ENCODE measurements at places on chromosomes 5 and 9.
A peak's percentile ranks its signal among the peaks of the same experiment; 100 is the strongest.

DNA sequence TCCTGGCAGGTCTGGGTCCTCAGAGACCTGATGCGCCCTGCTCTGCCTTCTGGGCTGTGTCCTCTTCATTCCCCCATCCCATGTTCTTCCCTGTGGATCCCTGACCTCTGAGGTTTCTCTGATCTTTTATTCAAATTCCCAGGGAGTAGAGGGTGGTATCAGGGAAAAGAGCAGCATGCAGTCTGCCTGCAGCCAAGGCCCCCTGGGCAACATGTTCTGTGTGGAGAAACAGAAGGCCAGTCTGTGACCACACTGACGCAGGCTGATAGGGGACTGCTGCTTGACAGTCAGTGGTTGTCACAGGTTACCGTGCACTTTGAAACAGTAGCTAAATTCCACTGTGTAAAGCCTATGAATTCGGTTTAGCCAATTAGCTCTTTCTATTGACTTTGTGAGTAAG is 156.6 kb upstream of the IRX2 start:
- DNase-seq = no peak

- DNase-seq = no peak
Measured at GRCh38 chr5:80437326-80437725, 29.5 kb downstream of the ZFYVE16 start.

- DNase-seq = no peak
Measured at GRCh38 chr9:125908136-125908535, 161.0 kb downstream of the PBX3 start.

- peak; percentile 88 for DNase-seq
Measured at GRCh38 chr9:136328622-136329041, 1.3 kb downstream of the GPSM1 start.

DNA sequence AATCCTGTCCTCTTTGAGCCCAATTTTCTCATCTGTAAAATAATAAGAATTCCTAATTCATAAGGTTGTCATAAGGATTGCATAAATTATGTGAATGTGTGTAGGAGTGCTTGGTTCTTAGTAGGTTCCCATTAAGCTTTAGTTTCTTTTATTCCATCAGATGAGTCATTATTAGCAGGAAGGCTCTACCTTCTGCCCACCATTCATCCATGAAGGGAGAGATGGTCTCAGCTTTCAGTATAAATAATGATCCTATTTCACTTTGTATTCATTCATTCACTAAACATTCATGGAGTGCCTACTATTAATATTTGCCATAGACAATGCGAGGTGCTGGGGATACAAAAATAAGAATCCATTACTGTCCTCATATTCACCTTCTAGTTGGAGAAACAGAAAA is 3.0 kb downstream of the CMYA5 start:
- DNase-seq = no peak

- no peak for DNase-seq
Measured at GRCh38 chr9:120893611-120894307, 16.8 kb upstream of the PHF19 start.

- no peak for DNase-seq
Measured at GRCh38 chr5:124355928-124356327, 390.5 kb downstream of the ZNF608 start.

GRCh38 chr9:77975806-77976205 is 55.8 kb downstream of the GNAQ start:
- no peak for DNase-seq

- DNase-seq = no peak
Measured at GRCh38 chr5:175692235-175692995, 34.5 kb downstream of the HRH2 start.

GRCh38 chr5:150660108-150660831 is 781 bp upstream of the MYOZ3 start:
- peak; percentile 59 for DNase-seq

- no peak for DNase-seq
Measured at GRCh38 chr9:88721025-88721424, 186.0 kb downstream of the NXNL2 start.

DNA sequence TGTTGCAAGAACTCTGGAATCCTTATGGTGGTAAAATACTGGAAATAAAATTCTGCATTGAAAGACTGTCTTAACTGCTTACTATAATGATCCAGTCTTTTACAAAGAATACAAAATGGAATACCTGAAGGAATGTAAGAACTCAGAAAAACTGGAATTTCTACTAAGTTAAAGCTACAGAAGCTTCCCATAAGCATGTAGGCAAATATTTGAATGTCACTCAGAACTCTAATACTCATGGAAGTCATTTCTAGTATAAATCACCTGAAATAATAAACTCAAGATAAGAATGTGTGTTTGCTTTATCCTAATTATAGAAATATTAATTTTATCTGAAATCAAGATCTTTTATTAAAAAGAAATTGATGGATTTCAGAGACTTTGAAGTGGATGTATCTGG is 54.8 kb downstream of the FEM1C start:
- no peak for DNase-seq

DNA sequence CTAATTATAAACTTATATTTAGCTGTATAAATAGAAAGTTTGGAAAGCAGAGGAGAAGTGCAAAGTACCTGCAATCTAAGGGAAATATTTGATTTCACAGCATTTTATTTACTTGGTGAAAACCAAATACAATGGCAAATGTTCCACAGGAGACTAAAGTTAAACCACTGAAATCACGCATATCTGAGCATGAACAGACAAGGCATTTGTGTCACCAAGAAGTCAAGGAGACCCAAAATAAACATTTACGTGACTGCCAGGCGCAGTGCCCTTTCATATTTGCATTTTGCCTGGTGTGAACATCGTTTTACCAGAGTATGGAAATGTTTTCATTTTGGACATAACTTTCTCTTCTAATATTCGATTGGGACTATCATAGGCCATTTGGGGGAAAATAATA is 20.6 kb downstream of the UGCG start:
- DNase-seq = no peak

GRCh38 chr5:78731884-78732283 is 83.3 kb upstream of the LHFPL2 start:
- DNase-seq = no peak

DNA sequence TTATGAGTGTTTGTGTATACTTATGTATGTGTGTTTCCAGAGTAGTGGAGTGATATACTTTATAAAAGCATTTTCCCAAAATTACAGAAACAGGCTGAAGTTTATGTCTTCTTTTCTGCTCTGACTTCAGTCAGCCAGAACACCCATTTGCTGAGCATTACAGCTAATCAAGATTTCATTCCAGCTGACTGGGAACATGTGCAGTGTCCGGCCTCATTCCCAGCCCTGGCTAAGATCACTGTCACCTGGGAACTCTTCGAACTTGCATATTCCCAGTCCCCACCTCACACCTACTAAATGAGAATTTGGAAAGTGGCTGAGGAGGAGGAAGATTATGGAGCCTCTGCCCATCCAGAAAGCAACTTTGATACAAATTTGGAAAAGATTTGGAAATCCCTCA is 90.8 kb upstream of the PRRC1 start:
- DNase-seq = no peak

DNA sequence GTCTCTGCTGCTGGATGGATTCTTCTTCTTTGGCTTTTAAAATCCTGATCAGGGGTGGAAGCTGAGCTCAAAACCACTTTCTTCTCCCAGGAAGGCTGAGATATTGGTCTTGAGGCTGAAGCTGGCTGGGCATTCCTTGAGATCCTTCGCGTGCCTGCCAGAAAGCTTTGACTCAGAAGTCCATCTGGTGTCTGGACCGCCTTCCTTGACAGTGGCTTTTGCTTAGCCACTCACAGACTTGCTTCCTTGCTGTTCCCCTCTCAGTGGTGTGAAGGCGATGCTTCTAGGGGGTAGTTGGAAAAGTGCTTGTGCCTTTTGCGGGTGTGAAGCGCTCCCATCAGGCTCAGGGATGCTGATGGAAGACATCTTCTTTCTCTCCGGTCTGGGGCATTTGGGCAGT is 45.9 kb downstream of the RGS3 start:
- DNase-seq = no peak
